Osteoblast (primary cell): ENCODE measurements at places on chromosomes 16 and 17. TPM values are rescaled to one million over a fixed set of nuclear protein-coding genes. Genes with fewer than 3 reads are reported as not detected.

Gene ACSF2
- 60.1 and 63.0 TPM in 2 replicates for total RNA-seq

- no peaks in the 10 kb centered on the region for H3K27me3 ChIP-seq
- no peaks in the 10 kb centered on the region for H3K36me3 ChIP-seq
- no peak overlapping the region for H3K27ac ChIP-seq
- no peak for DNase-seq
Measured at GRCh38 chr17:72351884-72352346, 231.1 kb downstream of the SOX9 start.

DNA sequence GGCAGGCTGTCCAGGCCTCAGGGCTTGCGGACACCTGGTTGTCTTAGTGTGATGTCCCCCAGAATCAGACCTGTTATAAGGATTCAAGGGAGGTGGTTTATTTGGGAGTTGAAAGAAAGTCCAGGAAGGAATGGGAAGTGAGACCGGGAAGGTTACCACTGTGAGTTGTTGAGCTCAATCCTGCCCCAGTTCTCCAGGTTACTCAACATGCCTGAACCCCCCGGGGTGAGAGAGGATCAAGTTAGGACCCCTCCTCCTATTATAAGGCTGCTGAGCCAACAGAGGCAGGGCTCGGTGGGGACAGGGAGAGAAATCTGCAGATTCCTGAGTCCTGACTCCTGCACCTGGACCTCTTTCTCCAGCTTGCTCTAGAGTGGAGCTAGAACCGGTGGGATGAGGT lies 86.4 kb downstream of the MRM1 start:
- DNase-seq, result no peak
- no peaks in the 10 kb centered on the region for H3K36me3 ChIP-seq
- H3K27me3 ChIP-seq, result peaks cover 8% of the 10 kb centered on the region
- H3K4me3 ChIP-seq, result no peak overlapping the region

- peak overlapping the region; percentile 74 for H3K27ac ChIP-seq
- no peaks in the 10 kb centered on the region for H3K27me3 ChIP-seq
- no peak for DNase-seq
- H3K36me3 ChIP-seq, result no peaks in the 10 kb centered on the region
- peaks cover 43% of the 10 kb centered on the region for H3K4me1 ChIP-seq
Measured at GRCh38 chr16:59635674-59636073, 901.6 kb upstream of the GOT2 start.

- H3K4me1 ChIP-seq, result peaks cover 37% of the 10 kb centered on the region
- no peaks in the 10 kb centered on the region for H3K36me3 ChIP-seq
- H3K27me3 ChIP-seq, result no peaks in the 10 kb centered on the region
- H3K4me3 ChIP-seq, result peak overlapping the region; percentile 41
- DNase-seq, result peak; percentile 71
Measured at GRCh38 chr17:59846394-59847165, 46.2 kb downstream of the TUBD1 start.

GRCh38 chr16:47079860-47080259 lies 63.9 kb downstream of the NETO2 start:
- no peak overlapping the region for H3K4me3 ChIP-seq
- no peak overlapping the region for H3K27ac ChIP-seq
- no peaks in the 10 kb centered on the region for H3K4me1 ChIP-seq
- no peaks in the 10 kb centered on the region for H3K36me3 ChIP-seq
- H3K27me3 ChIP-seq, result no peaks in the 10 kb centered on the region
- DNase-seq, result no peak

Gene B4GALNT2
- under 0.01 TPM in 1 of 2 replicates, not detected in the other for total RNA-seq
